ENCODE measurements at places on chromosomes 1 and 21.

- no peak for DNase-seq
Observed at GRCh38 chr1:117017062-117017461, 15.5 kb downstream of the CD101 start.

- no peak for DNase-seq
Observed at GRCh38 chr21:14768042-14768441, 221.9 kb upstream of the SAMSN1 start.

DNA sequence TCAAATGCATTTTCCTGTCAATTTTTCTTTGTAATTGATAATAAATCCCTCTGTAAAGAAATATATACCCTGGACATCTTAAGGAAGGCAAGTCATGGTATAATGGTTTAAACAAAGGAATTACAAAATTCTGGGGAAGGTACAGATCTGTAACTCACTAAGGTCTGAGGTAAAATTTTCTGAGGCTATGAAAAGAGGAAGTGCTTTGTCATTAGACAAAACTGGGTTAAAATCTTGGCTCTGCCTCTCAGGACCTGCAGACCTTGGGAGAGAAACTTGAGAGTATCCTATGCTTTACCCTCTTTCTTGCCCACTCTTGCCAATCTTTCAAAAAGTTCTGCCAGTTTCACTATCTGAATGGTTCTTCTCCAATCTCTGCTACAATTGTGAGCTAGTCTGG is 26.8 kb upstream of the BEND5 start:
- no peak for DNase-seq

DNA sequence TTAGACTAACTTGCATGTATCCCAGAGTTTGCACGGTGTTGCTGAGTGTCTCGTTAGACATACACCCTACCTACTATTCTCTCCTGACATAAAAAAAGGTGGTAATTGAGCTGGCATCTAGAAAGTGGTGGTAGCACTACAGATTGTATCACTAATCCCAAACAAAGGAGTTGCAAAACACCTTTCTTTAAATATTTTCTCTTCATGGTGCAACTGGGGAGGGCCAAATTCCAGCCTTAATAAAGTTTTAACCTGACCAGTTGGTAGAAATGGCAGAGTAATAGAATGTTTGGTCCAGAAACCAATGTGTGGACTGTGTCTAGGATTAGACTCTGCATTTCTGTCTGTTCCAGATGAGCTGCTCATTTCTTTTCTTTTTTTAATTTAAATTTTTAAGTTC is 40.0 kb downstream of the NFIA start:
- DNase-seq, result peak; percentile 37

- DNase-seq, result no peak
Observed at GRCh38 chr1:116411784-116412479, 38.9 kb downstream of the ATP1A1 start.

- DNase-seq, result peak; percentile 45
Observed at GRCh38 chr1:236066828-236067386, 2.0 kb upstream of the NID1 start.

DNA sequence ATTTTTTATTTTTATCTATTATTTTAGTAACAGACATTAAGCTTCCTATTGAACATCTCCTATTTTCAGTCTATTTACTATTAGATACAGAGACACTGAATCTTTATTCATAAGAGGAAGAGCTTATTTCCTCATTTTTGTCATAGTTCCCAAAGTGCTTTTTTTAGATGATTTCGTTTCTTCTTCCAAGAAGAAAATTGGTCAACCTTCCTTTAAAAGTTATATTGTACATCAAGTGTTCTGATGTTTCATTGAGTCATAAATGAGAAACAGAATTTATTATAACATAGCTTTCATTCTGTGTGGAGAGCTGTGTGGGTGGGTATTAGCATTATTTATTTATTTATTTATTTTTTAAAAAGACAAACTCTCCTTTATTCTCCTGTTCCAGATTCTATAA is 50.6 kb upstream of the BACH1 start:
- DNase-seq, result peak; percentile 66

- DNase-seq, result no peak
Observed at GRCh38 chr1:153506831-153507413, 28.9 kb downstream of the S100A6 start.

DNA sequence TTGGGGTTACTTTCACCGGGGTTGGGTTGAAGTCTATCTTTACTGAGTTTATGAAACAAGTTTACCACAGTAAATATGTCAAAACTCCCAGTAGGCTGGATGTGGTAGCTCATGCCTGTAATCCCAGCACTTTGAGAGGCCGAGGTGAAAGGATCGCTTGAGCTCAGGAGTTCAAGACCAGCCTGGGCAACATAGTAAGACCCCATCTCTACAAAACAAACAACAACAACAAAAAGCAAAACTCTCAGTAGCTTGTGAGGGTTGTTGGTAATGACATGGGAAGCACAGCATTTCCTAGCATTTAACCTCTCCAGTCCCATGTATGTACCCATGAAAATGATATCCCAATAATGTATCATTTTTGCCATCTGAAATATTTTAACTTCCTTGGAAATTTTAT is 34.7 kb downstream of the GJA5 start:
- DNase-seq, result no peak

DNA sequence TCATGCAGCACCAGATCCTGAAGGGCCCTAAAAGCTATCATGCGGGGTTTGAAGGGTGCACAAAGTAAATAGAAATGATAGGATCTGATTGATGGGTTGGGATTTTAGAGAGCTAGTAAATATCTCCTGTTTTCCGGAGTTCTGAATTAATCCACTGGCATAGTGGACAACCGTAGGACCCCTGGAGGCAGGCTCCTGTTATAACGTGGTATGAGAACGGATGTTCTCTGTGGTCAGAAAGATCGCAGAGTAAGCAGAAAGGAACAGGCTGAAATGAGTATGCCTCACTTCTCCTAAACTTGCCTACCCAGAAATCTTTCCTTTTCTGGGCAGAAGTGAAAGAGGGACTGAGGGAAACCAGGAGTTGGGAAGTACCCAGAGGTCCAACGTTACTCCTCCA is 470.8 kb downstream of the AJAP1 start:
- DNase-seq, result no peak

DNA sequence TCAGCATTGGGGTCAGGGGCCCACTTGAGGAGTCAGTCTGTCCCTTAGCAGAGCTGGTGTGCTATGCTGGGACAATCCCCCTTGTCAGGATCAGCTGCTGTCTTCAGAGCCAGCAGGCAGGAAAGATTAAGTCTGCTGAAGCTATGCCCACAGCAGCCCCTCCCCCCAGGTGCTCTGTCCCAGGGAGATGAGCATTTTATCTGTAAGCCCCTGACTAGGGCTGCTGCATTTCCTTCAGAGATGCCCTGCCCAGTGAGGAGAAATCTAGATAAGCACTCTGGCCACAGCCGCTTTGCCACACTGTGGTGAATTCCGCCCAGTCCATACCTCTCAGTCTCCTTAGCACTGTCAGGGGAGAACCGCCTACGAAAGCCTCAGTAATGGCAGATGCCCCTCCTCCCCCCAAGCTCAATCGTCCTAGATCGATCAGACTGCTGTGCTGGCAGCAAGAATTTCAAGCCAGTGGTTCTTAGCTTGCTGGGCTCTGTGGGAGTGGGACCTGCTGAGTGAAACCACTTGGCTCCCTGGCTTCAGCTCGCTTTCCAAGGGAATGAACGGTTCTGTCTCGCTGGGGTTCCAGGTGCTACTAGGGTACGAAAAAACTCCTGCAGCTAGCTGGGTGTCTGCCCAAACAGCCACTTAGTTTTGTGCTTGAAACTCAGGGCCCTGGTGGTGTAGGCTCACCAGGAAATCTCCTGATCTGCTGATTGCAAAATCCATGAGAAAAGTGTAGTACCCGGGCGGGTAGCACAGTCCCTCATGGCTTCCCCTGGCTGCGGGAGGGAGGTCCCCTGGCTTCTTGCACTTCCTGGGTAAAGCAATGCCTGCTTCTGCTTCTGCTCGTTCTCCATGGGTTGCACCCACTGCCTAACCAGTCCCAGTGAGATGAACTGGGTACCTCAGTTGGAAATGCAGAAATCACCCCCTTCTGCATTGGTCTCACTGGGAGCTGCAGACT is 25.1 kb upstream of the TP53BP2 start:
- DNase-seq, result no peak

DNA sequence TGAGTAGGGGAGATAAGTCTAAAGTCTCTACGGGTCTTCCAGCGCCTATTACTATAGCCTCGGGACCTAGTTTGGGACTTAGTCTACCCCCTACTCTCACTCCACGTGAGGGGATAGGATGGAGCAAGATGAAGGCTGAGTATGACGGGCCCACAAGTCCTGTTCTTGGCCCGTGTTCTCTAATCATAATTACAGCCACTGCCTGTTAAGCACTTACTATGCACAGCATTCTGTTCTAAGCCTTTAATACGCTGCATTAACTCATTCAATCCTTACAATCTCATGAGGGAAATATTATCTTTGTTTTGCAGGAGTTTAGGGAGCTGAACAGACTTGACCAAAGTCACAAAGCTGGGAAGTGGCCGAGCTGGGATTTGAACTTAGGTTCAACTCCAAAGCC is 23.9 kb upstream of the EPB41 start:
- DNase-seq, result no peak

- no peak for DNase-seq
Observed at GRCh38 chr21:16180614-16181013, 450.8 kb downstream of the USP25 start.

GRCh38 chr1:4696161-4696745 is 41.8 kb downstream of the AJAP1 start:
- DNase-seq, result no peak

DNA sequence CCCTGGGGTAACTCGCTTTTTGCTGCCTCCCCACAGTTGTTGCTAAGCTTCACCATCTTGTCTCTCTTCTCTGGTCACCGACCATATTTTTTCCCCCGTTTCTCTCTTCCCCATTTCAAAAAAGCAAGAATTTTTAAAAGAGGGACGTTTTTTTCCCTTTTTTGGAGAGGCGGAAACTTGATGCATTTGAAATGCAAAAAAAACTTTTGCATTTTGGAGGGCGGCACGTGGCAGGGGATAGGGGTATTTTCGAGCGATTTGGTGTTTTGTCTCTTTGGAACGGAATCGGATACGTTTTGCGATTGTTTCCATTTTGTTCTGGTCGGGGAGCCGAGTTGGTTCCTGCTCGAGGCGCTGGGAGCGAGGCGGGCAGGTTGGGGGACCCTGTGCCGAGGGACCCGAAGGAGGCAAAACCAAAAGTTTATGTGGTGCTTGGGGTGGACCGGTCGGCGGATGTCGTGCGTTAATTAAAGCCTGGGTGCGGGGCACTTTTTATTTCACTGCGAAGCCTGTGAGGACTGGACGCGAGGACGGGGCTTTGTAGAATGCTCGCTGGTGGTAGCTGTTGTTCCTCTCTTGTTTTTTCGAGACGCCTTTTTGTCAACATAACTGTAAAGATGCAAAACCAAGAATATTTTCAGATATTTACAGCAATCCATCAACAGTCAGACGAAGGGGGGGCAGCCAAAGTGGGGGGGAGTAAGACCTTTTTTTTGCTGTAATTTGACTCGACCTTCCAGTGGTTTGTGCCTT is 884 bp downstream of the H3-3A start:
- DNase-seq, result peak; percentile 63

- no peak for DNase-seq
Observed at GRCh38 chr1:29584776-29585175, 348.5 kb downstream of the PTPRU start.

DNA sequence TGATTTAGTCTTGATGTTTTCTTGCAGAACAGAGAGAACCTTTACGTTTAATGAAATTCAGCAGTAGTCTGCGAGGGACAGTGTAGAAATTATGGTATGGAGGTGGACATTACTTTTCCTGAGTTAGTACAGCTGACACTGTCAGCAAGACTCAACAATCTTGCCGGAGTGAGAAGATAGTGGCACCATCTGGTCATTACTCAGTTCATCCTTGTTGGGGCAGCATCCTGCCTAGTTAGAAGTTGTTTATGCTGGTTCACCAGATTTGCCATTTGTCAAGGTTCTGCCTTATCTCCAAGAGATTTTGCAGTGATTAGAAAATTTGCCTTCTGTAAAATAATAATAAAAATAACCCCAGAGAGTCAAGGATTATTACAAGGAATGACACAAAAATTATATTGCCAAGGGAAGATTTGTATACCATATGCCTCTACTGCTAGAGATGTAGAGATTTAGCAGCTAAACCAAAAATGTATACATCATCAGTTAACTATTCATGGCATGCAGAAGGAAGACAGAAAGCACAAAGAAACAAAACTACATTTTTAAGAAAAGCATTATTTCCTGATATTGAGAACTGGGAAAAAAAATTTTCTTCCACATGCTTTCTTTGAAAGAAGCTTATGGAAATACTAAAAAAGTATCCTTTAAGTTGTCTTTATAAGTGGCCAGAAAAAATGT is 1967.4 kb downstream of the NCAM2 start:
- no peak for DNase-seq

- no peak for DNase-seq
Observed at GRCh38 chr1:8540261-8540941, 222.5 kb downstream of the SLC45A1 start.

DNA sequence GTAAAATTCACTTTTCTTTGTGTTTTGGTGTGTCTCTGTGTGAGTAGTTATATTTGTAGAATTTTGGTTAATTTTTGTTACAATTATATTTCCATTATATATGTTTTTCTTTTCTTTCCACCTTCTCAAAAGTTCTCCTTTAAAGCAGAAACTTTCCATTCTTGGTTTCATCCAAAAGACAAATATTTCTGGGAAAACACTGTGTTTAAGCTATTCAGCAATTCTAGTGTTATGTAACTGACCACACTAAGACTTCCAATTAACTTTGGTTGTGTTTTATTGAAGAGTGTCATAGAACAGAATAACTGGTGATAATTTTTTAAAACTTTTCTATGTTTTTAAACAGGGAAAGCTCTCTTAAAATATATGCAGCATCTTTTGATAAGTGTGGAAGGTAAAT is 13.6 kb upstream of the RGL1 start:
- DNase-seq, result no peak

DNA sequence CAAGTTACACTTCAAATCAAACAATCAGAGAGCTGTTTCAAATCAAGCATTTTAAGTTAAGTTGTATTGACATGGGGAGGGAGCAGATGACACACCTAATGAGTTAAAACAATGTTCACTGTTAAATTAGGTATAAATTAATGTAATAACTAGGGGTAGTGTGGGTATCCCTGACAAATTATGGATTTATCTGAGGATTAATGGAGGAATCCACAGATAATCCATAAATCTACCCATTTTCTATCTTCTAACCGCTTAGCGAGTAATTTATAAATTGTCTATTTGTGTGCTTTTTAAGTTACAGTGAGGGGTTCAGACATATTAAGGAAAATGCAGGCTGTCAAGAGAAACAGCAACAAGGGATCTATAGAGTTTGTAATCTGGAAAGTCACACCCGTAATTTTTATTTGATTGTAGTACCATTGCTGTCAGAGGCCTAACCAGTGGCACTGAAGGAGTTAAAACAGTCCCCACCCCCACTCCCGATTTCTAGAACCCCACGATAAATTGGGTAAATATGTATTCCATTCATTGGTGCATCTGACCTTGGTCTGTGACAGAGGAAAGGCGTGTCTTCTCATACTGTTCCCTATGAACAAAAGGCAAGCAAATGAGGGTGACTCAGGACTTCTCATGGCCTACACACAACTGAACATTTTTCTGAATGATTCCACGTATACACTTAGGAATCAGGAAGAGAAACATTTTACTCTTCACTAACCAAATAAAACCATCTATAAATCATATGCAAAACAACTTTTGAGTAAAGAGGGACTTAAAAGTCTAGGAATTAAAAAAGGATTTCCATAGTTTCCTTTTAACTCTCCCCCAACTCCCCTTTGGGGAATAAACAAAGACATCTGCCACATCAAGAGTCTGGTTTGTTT is 7.4 kb downstream of the IRF2BP2 start:
- DNase-seq, result peak; percentile 91

GRCh38 chr1:238345837-238346236 is 455.1 kb upstream of the ZP4 start:
- no peak for DNase-seq

Data from pons (tissue), 1 donor.